Stimulated activated naive B cell treated with anti-CD40 and anti-IgM and Interleukin-4, amounts not matched to agents 10 μg/mL and 1 μg/mL and 100 μg/mL, for 72 hours (primary cell): ENCODE measurements at places on chromosomes 2 and 18.

- no peak overlapping the region for H3K4me3 ChIP-seq
- no peaks in the 10 kb centered on the region for H3K27me3 ChIP-seq
- DNase-seq, result no peak
Measured at GRCh38 chr18:42025491-42025890, 70.5 kb downstream of the PIK3C3 start.

DNA sequence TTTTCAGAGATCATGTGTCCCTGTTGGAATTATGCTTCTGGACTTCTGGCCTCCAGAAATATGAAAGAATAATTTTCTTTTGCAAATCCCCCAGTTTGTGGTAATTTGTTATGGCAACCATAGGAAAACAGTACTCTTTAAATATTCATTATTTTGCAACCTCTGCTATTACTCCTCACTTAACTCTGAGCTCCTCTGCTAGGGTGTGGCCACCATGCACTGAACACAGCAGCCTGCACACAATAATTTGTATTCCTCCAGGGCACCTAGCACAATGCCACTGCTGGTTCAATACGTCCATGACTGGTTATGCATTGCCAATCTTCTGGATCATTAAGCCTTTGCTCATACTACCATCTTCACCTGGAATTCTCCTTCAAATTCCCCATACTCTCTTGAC is 232.0 kb downstream of the CNTNAP5 start:
- no peak overlapping the region for H3K4me3 ChIP-seq
- no peak overlapping the region for H3K27ac ChIP-seq
- H3K36me3 ChIP-seq, result no peaks in the 10 kb centered on the region
- H3K4me1 ChIP-seq, result no peaks in the 10 kb centered on the region
- no peak for DNase-seq

DNA sequence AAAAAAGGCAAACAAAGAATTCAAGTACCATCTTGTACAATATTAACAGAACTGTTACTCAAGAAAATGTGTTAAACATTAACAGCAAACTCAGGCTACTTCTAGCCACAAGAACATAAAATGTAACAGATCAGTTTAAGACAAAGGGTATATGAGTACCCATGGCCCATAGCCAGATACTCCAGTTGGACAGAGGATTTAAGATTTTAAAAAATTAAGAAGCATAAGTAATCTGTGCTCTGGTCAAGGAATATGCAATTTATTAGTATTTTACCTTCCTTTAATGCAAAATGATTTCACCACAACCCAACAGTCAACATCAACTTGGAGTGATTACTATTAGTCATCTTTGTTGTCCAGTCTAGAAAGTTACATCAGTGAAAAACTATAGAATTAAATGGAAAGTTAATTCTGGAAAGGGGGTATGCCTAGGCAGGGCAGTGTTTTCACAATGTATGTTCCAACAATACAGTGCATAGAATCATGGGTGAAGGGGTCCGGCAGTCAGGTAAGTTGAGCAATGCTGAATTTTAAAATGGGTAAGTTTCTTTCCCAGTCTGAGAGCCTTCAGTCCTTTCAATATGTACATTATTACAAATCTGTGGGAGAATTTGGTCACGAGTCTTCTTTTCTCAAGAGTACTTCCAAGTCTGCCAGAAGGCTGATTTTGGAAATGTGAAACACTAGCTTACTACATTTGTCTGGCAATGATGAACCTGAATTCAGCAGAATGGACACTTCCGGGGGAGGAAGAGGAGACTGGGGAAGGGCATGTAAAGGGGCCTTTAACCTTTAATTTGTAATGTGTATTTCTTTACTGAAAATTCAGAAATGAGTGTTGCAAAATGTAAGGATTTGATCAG is 34.5 kb downstream of the SFT2D3 start:
- DNase-seq, result no peak
- no peaks in the 10 kb centered on the region for H3K27me3 ChIP-seq
- H3K4me3 ChIP-seq, result no peak overlapping the region
- peaks cover 7% of the 10 kb centered on the region for H3K4me1 ChIP-seq
- no peak overlapping the region for H3K27ac ChIP-seq

DNA sequence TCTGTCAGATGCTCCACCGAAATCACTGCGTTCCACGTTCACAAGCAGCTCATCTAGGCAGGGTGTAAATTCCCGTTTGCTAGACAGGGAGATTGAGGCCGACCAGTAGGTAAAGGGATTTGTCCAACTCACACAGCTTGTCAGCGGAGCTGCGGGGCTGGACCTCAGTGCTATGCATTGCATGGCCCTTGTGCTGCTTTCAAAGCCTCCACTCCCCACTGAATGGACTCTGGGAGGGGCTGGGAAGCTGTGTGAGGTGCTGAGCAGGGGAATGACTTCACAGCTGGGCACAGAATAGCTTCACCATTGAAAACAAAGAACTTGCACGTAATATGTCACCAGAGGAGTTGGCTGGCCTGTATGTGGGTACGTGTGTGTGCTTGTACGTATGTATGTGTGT is 21.4 kb downstream of the CELF4 start:
- H3K27ac ChIP-seq, result no peak overlapping the region
- no peaks in the 10 kb centered on the region for H3K36me3 ChIP-seq
- H3K4me1 ChIP-seq, result no peaks in the 10 kb centered on the region
- H3K4me3 ChIP-seq, result no peak overlapping the region
- no peak for DNase-seq

GRCh38 chr18:13165636-13166423 is 52.7 kb upstream of the LDLRAD4 start:
- DNase-seq, result no peak
- H3K27ac ChIP-seq, result no peak overlapping the region
- no peak overlapping the region for H3K4me3 ChIP-seq
- H3K27me3 ChIP-seq, result peaks cover 23% of the 10 kb centered on the region
- no peaks in the 10 kb centered on the region for H3K4me1 ChIP-seq

DNA sequence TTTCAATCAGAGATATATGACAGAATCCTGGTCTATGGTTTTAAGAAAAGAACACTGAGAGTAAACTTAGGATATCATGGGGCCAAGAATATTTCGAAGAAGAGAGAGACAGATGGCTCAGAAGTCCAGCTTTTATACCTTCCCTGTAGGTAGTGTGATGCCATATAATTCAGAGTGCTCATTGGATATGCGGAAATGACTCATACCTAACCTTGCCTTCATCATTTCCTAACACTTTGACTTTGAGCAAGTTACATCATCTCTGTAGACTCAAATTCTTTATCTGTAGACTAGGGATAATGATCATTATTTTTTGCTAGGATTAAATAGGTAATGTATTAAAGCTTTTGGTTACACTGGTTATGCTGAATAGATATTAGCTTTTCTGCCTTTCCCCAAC is 461.6 kb upstream of the CNTNAP5 start:
- no peak overlapping the region for H3K27ac ChIP-seq
- no peaks in the 10 kb centered on the region for H3K4me1 ChIP-seq
- no peaks in the 10 kb centered on the region for H3K36me3 ChIP-seq

DNA sequence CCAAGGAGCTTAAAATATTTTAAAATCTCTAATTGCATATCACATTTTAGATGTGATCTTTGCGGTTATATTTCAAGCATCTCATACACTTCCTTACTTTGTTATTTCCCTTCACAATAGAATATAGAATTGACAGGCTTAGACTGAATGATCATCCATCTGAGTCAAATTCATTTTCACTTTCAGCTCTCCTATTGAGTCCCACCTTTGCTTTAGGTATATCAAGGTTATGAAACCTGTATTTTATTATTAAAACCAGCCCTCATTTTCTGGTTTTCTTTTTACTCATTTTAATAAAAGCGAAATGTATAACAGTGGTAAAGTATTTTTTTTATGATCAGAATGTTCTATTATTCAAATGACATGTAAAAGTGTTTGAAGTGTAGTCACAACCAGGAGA is 162.9 kb upstream of the KYNU start:
- no peaks in the 10 kb centered on the region for H3K4me1 ChIP-seq
- no peaks in the 10 kb centered on the region for H3K36me3 ChIP-seq
- DNase-seq, result no peak
- H3K4me3 ChIP-seq, result no peak overlapping the region
- no peak overlapping the region for H3K27ac ChIP-seq
- no peaks in the 10 kb centered on the region for H3K27me3 ChIP-seq

DNA sequence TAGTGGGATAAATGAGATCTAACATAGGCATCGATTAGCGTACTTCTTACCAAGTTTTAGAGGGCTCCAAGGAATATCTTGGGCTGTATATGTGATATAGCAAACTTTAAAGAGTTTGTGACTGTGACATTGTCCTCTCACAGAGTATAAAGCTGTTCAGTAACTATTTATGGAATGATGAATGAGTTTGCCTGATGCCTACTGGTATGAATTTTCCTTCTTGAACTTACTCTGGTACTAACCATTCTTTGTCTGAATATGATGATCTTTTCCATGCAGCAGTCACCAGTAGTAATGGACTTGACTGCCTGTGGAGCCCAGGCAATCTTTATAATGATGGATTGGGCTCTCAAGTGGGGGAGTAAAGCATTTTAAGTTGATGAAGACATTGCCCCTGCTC is 120.5 kb downstream of the PARD3B start:
- H3K36me3 ChIP-seq, result no peaks in the 10 kb centered on the region
- DNase-seq, result no peak
- no peak overlapping the region for H3K4me3 ChIP-seq
- no peaks in the 10 kb centered on the region for H3K27me3 ChIP-seq
- no peak overlapping the region for H3K27ac ChIP-seq
- no peaks in the 10 kb centered on the region for H3K4me1 ChIP-seq

GRCh38 chr2:162118166-162119031 is 33.6 kb downstream of the GCG start:
- no peak for DNase-seq
- no peak overlapping the region for H3K27ac ChIP-seq
- H3K27me3 ChIP-seq, result no peaks in the 10 kb centered on the region
- H3K4me3 ChIP-seq, result no peak overlapping the region
- H3K36me3 ChIP-seq, result no peaks in the 10 kb centered on the region
